Bronchial epithelial cell (primary cell): ENCODE measurements at places on chromosomes 2 and 18. TPM values are rescaled to one million over a fixed set of nuclear protein-coding genes. Genes with fewer than 3 reads are reported as not detected.
A peak's percentile ranks its signal among the peaks of the same experiment; 100 is the strongest.

GRCh38 chr2:152475982-152476381 is 141.0 kb downstream of the FMNL2 start:
- DNase-seq: no peak

DNA sequence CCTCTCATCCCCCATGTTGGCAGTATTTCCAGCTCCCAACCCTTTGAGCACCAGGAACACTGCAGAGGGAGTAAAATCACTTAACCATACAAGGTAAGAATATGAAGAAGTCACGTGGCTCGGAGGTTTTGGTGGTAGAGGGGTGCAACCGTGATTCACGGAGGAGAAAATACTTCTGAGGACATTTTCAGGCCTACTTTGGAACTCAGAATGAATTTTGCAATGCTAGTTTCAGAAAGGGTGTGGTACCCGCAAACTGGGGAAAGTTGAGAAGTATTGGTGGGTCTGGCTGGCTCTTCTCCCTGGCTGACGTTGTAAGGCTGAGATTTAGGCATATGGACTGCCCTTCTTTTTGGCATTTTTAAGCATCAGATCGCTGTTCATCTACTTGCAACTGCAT is 442 bp downstream of the SERPINB5 start:
- DNase-seq: no peak

DNA sequence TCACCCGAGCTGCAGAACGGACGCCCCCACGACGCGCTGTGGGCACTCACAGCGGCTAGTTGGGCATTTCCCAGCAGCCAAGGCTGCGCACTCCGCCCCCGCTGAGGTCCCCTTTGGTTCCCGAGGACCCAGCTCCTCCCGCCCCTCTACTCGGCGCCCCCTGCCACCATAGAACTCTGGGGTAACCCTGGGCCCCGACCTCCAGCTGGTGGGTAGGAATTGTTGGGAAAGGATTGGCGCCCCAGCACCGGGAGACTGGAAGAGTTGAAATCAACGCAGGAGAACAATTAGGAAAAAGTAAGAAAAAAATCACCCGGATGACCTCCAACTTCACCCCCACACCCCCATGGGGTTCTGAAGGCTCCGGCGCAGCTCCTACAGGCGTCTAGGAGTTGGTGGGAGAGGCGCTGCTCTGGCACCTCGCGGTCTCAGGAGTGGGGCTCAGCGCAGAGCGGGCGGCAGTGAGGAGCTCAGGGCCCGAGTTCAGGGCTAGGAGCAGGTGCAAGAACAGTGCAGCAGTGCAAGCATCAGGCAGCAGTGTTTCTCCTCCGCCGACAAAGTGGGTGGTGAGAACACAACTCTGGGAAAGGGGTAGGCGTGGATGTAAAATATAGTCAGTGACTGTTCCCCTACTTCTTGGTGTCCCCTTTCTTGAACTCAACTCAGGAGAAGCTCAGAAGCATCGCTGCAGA is 14.0 kb downstream of the POU3F3 start:
- no peak for DNase-seq

GRCh38 chr2:99957332-99958133 is 184.9 kb downstream of the AFF3 start:
- DNase-seq: no peak

DNA sequence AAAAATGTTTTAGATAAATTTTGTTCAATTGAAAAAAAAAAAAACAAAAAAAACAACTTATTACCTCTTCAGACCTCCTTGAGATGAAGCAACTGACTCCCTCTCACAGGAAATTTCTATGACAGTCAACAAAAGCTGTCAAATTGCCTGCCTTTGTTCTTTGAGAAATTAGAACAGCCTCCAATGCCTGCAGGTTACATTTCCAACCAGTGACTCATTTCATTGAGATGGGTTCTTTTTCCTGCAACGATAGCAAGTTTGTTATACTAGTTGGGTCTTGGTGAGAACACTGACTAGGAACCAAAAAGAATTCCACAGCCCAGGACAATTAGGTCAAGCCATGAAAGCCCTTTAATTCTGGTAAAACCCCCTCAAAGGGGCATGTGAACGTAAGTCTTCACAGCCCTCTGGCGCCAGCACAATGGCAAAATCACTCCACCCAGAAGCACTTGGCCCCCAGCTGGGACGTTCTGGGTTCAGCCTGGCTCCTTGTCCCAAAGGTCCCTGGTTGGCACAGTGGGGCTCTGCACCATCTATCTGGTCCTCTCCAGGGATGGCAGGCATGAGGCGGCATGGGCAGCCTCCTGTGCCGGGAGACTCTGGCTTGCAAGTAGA is 87.0 kb downstream of the SPP2 start:
- peak; percentile 95 for DNase-seq

- DNase-seq: no peak
These were observed 73.5 kb downstream of the CCBE1 start for GRCh38 chr18:59623456-59624368.

- DNase-seq: peak; percentile 48
These were observed 234.1 kb upstream of the ID2 start for GRCh38 chr2:8447610-8448221.

DNA sequence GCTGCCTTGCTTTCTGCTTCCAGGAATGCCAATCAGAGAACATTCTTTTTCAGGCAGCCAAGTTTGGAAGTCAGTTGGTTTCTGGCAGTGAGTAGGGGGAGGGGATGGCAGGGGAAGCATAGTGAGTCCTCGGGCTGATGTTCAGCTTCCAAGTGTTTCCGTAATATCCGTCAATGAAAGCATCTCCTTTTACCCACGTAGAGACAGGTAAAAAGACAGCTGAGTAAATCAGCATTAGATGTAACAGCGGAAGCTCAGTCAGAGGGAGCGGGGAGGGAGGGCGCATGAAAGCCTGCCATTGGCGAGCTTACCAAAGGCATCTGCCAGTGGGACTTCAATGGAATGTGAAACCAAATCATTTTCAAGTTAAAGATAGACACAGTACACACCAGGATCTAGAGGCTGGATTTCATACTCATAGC is 117.1 kb upstream of the DTNA start:
- peak; percentile 75 for DNase-seq

- no peak for DNase-seq
These were observed 2.4 kb upstream of the STK11IP start for GRCh38 chr2:219595256-219595655.

The DUSP19 gene
- under 0.01 and 0.38 TPM in 2 replicates for total RNA-seq

The ZC3H15 gene
- total RNA-seq: 120 and 128 TPM in 2 replicates

The GPBAR1 gene
- under 0.01 TPM in 1 of 2 replicates, not detected in the other for total RNA-seq
